ENCODE measurements at places on chromosomes 5 and 9.

GRCh38 chr5:127920936-127921335 lies 162.6 kb upstream of the SLC12A2 start:
- DNase-seq, result no peak

- DNase-seq, result no peak
These were observed 1888.2 kb downstream of the EFNA5 start for GRCh38 chr5:105782501-105782900.

- DNase-seq, result no peak
These were observed 121.4 kb downstream of the DOCK8 start for GRCh38 chr9:336039-336438.

DNA sequence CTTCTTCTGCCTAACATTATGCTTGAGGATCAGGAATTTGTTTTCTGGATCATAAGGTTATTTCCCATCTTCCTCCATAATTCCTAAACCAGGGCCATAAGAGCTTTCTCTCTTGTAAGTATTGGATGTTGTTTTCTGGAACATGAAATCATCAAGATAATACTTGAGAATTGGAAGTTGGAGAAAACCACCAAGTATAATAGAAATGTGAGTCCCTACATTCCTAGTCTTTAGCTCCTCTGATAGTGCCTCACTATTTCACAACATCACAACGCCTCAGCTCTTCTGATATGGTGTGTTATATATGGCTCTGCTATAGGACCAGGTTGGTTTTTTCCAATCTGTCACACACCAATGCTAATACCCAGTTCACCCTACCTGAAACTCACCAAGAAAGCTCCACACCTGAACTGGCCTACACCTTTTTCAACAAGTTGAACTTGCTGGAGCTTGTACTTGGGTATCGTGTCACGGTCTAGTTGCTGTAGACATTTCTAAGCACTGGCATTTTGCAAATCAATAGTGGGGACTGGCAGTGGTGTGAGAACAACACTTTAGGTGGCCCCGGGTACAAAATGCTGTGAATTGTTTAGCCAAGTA lies 141.1 kb downstream of the ACTBL2 start:
- DNase-seq, result no peak

DNA sequence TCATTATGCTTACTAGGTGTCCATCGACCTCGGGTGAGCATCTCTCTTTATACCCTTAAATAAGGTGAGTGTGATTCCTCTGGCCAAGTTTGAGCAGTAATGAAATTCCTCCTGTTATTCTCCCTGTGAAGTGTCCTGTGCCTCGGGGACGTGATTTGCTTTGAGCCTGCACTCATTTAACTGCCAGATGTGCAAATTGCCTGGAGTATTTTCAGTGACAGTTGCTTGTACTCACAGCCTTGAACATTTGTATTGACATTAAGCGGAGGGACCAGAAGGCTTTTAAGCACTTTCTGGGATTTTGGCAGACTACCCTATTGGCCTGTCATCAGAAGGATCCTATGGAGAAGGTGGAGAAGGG lies 126.9 kb downstream of the DOCK2 start:
- no peak for DNase-seq

DNA sequence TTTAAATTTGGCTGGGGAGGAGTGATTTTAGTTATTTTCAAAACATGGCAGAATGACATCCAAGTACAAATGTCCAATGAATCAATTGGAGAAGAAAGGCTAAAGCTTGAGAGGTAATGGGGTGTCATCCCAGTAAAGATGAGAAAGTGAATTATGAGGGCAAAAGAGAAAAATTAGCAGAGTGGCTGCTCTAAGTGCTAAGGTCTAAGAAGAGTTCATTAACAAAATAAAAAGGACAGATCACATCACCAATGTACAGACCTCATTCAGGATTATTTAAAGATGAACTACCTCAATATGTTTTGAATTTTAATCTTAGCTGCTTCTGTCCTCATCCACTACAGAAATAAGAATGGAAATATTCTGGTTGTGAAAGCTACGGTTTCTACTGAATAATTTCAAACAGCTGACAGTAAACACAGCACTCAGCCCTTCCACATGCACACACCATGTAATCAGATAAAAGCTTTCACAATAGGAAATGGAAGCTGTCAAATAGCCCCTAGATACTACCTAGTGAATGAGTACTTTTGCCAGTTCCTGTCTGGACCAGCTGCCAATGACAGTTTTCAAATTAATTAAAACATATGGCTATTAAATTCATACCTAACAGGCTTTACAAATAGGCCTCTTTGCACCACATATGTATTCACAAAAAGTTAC lies 171.5 kb downstream of the SSBP2 start:
- DNase-seq, result no peak

DNA sequence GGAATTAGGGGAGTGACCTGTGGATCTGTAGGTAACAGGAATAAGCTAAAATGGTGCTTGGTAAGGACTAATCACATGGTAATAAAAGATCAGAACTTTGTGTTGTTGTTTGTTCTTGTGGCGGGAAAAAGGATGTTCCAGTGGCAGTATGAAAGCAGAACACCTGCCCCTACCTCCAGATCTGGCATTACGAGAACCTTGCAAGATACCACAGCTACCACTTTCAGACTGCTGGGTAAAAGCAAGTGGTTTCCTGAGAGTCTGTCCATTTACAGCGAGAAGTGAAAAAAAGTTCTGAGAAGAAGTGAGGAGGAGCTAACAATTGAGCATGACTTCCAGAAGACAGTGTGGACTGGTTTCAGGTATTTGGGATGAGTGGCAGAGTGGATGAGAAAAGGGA lies 252.5 kb downstream of the TLE4 start:
- no peak for DNase-seq

DNA sequence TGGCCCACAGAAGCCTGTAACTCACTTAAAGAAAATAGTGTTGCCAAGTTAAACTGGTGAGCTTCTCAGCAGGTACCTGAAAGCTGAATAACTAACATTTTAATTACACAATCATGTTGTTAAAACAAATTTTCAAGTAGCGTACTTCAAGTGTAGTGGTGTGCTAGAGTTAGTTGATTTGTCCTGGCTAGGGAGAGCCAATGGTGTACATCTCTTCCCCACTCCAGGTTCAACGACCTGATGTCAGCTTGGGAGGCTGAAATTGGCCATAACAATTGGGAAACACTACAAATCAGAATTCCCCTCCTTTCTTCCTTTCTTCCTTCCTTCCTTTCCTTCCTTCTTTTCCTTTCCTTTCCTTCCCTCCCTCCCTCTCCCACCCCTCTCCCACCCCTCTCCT lies 295.3 kb upstream of the SLC24A2 start:
- no peak for DNase-seq

- no peak for DNase-seq
These were observed 2.0 kb upstream of the NEUROG1 start for GRCh38 chr5:135537745-135538144.

DNA sequence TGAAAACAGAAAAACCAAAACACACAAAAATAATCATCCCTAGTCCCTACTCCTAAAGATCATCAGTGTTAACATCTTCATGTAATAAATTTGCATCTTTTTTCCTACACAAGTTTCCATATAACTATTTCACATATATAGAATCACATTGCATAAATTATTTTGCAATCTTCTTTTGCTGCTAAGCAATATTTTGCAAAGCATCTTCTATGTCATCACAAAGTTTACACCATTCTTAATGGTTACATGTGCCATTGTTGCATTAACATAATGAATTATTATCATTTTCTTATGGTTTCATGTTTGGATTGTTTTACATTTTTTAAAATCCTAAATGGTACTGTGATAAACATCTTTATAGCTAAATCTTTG lies 17.8 kb downstream of the SH3TC2 start:
- DNase-seq, result no peak

- no peak for DNase-seq
These were observed 96.5 kb downstream of the GADD45G start for GRCh38 chr9:89701221-89701798.

Measured in non-pigmented ciliary epithelial cell (primary cell).